ENCODE measurements at places on chromosomes 5 and 9.

GRCh38 chr9:121861501-121862180 is 210.2 kb downstream of the DAB2IP start:
- DNase-seq: no peak

- DNase-seq: no peak
These were observed 201.1 kb downstream of the SEMA5A start for GRCh38 chr5:9344751-9345240.

DNA sequence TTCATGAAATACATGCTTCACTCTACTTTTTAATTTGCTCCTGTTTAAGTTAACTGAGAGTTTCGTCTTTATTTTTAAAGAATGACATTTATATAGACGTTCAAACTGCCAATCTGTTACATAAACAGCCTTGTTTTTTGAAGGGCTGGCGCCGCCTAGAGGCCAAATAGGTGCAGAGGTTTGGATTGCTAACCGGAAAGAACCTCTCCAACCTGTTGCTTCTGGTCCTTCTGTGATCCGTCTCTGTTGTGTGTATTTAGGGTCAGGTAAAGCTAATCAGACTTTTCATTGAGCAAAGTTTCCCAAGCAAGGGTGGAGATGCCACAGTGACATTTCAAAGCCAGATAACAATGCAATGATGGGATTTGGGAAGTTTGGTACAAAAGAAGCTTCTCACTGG is 39.5 kb upstream of the GLIS3 start:
- peak; percentile 81 for DNase-seq

GRCh38 chr5:150009671-150010387 is 9.3 kb downstream of the HMGXB3 start:
- no peak for DNase-seq

DNA sequence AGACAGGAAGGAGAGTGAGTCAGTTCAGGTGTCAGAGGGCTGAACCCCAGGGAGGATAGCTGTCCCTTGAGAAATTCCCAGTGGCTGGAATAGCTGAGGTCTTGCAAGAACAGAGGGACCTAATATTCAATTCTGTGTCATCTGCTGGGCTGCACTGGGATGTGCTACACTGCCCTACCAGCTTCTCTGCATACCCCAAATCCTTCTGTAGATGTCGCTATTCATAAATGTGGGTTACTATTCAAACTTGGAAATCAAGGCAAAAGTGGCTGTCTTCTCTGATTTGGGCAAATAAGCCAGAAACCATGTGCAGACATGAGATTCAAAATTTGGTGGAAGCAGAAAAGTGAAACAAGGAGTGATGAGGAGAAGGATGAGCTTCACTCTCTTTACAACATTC is 16.3 kb downstream of the TNFSF8 start:
- DNase-seq: no peak

- no peak for DNase-seq
These were observed 163.3 kb downstream of the DMAC1 start for GRCh38 chr9:7636309-7636708.

Measured in stimulated activated CD4-positive, alpha-beta T cell treated with anti-CD3 and anti-CD28 coated beads, Interleukin-1b, Interleukin-23, amount 100 ng/mL, for 48 hours (primary cell).